ENCODE measurements at places on chromosomes 5 and 9.
A peak's percentile ranks its signal among the peaks of the same experiment; 100 is the strongest.

DNA sequence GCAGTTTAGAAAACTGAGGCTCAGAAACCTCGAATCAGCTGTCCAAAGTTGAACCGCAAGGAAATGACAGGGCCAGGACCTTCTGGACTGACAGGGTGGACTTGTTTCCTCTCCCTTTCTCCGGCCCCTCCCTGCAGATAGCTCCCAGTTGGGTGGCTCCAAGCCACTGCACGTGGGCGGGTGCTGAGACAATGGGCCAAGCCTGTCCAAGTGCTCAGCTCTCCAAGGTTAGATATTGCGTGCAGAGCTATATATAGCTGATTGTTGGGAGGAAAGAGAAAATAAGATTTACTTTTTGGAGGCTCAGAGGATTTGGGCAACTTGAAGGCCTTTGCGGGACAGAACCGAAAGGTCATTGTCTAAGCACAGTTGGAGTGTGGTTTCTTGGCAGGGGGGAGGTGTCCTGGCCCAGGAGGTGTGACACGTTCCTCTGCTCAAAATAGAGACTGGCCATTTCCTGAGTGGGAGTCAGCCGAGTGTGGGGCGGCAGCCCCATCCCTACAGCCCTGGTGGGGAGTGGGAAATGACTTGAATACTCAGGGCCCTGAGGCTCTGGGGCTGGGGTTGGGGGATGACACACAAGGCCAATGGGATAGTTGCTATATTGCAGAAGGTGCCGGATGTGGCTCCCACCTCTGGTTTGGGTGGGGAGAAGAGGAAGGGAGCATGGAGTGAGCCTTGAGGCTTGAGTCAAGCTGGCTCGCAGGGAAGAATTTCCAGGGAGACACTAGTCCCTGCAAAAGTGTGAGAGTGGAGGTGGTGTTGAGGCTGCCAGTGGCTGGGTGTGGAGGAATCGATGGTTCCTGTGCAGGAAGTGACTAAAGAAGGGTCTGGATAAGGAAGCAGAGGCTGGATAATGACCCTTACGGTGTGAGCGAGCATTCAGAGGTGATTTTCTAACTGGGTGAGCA is 44.4 kb upstream of the SMAD5 start:
- no peak for DNase-seq

- DNase-seq, result peak; percentile 75
These were observed 25.0 kb upstream of the HMCN2 start for GRCh38 chr9:130240410-130241197.

DNA sequence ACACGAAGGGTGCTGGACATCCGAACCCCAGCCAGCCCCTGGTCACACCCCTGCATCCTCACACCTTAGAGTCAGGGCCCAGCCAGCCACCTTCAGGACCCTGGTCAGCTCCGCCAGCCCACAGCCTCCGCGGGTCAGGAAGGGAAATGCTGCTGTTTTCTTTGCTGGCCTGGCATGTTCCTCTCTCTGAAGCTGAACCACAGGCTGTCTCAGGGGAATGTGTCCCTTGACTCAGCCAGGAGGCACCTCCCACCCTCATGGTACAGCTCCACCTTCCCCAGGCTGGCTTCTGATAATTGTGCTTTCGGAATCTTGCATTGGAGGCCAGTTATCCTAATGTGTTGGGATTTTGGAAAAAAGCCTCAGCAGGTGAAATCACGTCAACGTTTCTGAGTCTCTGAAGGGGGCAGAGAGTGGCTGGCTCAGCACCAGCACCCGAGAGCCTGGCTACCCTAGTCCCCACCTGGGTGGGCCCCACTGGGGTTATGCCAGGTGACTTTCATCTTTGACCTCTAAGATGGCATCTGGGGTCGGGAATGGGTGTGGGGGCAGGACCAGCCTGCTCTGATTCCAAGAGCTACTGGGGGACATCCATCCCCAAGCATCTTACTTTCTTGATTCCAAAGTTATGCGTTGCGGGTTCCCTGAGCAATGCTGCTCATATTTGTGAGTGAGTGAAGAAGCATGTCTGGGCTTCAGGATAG is 9.8 kb upstream of the OLFM1 start:
- no peak for DNase-seq

- DNase-seq, result peak; percentile 59
These were observed 4.6 kb downstream of the SEMA6A start for GRCh38 chr5:116569999-116570398.

GRCh38 chr5:167900340-167900935 is 391.0 kb upstream of the WWC1 start:
- DNase-seq, result peak; percentile 15

GRCh38 chr5:91182763-91183162 is 200.4 kb downstream of the ARRDC3 start:
- DNase-seq, result peak; percentile 75

- DNase-seq, result no peak
These were observed 24.9 kb downstream of the GSN start for GRCh38 chr9:121292801-121293241.

- DNase-seq, result no peak
These were observed 28.5 kb downstream of the TRIO start for GRCh38 chr5:14171621-14172020.

DNA sequence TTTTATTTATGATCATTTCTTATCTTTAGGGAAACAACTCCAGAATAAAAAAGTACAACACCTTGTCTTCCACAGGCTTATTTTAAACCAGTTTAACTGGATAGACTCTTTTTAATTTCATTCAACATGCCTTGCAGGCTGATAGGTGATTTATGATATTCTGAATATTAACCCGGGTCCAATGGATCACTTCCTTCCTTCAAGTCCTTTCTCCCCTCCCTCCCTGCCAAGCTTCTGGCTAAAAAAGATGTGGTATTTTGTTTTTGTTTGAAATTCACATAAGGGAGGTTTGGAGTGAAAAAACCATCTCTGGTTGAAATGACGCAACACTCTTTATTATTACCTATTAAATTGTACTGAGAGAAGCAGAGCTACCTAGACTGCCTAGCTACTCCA is 265.3 kb downstream of the MLLT3 start:
- DNase-seq, result no peak

- no peak for DNase-seq
These were observed 1889.4 kb upstream of the CDH9 start for GRCh38 chr5:28927559-28928326.

- DNase-seq, result peak; percentile 16
These were observed 1184.8 kb downstream of the DTWD2 start for GRCh38 chr5:117803533-117803932.

GRCh38 chr9:75487856-75488718 is 399.8 kb downstream of the OSTF1 start:
- DNase-seq, result no peak

DNA sequence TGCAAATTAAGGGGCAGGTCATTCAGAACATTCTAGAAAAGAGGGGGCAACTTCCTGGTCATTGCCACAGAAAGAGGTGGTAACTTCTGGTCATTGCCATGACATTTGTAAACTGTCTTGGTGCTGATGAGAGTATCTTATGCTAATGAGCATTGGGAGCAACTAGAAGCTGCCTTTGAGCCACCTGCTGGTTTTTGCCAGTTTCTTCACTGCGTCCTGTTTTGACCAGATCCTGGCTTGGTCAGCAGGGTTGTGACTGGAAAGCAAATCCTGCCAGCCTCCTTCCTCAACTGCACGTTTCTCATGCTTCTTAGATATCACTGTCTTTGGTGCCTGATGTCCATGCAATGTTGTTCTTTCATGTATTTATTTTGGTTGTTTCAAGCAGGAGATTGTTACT is 53.2 kb upstream of the SPATA31C2 start:
- no peak for DNase-seq

DNA sequence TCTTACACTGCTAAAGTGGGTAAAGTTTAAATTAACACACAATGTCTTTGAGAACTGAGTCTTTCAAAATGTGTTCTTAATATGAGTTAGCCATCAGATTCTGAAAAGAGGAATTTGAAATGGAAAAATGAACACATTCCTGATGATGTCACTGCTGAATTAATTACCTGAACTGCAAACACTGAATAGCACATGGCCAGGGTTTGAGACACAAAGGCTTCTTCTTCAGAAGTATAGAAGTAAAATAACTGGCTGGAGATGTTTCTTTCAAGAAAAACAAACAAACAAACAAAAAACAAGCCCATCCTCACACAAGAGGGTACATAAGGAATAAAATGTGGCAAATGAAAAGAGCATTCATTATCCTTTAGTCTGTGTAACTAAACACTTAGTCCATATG is 7.1 kb downstream of the GLIS3 start:
- no peak for DNase-seq

DNA sequence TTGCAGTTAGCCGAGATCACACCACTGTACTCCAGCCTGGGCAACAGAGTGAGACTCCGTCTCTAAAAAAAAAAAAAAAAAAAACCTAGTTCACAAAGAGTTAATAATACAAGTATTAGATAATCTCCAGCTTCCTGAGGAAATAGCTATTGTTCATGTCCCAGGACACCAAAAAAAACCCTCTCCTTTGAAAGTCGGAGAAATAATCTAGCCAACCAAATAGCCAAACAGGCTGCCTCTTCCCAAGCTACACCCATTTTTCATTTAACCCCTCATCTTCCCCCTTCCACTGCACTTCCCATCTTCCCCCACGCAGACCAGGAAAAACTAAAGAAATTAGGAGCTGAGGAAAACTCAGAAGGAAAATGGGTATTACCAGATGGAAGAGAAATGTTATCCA is 23.6 kb downstream of the CNOT8 start:
- DNase-seq, result no peak

DNA sequence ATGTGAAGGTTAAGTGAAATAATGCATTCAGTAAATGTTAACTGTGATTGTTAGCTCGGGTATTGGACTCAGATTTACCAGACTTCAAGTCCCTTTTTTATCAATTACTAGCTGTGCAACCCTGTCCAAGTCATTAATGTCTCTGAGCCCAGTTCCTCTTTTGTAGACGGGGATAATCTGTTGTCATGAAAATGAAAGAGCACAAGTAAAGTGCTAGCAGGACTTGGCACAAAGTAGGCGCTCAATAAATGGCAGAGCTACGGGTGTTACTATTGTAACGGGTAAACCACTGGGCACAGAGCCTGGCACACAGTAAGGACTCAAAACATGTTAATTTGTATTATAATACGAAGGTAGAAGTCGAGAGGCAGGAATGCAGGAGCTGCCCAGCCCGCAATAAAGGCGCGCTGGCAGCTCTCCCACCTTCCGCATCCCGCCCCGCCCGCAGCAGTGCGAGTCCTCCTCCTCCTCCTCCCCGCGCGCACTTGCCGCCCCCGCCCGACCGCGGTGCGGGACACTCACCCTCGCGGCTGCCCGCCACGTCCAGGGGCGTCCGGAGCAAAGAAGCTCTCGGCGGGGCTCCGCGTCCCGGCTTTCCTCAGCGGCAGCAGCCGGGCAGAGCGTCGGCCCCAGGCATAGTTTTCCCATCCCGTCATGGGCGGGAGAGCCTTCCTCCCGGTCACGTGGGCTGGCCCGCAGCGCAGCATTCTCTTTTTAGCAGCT is at the start of gene C1QTNF2:
C1QTNF2 (minus strand) TSS at position 637 of the 723 bp plus-strand sequence. CDS start 15,615 bp downstream, outside the sequence.
- peak; percentile 68 for DNase-seq

DNA sequence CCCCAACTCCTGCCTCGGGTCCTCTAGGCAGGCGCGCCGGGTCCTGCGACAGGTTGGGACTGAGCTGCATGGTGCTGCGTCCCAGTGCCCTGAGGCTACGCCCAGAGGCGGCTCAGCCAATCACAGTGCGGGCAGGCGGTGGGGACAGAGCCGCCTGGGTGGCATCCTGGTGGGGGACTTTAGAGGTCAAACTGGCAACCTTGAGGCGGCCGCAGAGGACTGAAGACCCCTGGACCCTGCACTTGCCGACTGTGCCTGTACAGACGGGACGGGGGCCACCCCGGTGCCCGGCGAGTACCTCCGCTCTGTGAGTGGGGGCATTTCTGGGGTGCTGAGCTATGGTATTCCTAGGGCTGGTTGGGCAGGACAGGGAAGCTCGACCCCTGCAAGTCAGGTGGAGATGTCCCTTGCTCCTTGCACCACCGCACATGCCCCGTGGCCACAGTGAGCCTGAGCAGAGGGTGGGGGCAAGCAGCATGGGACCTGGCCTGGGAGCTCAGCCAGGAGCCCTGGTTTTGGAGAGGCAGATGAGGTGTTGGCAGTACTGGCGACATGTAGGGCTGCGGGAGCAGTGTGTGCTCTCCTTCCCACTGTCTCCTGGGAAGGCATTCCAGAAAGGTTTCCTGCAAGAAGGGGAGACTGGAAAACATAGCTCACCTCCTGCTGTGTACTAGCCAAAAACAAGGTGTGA is 45.5 kb downstream of the CTSL start:
- DNase-seq, result no peak

GRCh38 chr5:14531668-14532067 is 49.9 kb upstream of the OTULINL start:
- DNase-seq, result no peak

DNA sequence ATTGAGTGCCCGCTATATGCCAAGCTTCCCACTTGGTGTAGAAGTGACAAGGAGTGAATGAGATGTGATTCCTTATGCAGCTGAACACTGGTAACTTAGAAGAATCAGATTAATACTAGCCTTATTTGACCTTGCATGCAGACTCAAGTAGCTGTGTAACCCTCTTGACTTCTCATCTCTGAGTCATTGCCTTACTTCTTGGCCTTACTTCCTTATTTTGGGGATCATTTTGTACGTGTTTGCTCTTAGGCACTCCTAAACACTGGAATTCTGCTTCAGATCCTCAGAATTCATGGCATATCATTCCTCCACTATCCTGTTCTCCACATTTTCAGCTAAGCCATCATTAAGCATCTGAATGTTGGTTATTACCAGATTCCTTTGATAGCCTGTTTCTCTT is 948.9 kb upstream of the ARRDC3 start:
- no peak for DNase-seq

DNA sequence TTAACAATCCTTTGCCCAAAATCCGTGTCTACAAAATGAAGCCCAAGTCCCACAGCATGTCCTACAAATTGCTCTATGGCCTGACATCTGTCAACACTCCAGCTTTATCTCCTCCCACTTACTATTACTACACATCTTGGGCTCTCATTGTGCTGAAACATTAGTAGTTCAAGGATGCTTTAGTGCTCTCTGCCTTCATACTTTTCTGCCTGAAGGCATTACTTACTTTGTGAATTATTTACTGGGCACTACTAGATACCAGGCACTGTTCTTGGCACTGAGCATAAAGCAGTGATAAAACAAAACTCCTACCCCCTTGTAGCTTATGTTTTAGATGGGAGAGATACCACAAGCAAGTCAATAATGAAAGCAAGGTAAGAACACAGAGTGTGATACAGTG is 113.4 kb downstream of the TTLL11 start:
- no peak for DNase-seq

DNA sequence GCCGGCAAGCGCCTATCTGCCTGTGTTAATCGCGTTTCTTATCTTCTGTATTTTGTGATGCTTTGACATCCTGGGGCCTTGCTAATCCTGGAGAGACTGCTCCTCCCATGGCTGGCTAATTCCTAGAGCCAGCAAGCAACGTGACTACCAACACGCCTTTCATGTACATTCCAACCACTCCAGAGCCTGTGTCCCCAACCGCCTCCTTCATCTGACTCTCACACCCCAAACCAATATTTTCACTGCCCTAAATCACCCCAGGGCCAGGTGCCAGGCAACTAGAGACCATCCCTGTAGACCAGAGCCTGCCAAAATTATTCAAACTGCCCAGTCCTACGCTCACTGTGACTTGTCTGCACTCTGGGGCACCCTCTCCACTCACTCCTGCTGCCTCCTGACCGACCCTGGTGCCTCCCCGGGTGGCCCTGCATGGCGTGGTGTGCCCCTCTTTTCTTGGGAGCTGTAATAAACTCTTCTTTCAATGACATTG is 50.5 kb upstream of the COL5A1 start:
- no peak for DNase-seq
